ENCODE measurements at places on chromosomes 3 and 15.
A peak's percentile ranks its signal among the peaks of the same experiment; 100 is the strongest.

DNA sequence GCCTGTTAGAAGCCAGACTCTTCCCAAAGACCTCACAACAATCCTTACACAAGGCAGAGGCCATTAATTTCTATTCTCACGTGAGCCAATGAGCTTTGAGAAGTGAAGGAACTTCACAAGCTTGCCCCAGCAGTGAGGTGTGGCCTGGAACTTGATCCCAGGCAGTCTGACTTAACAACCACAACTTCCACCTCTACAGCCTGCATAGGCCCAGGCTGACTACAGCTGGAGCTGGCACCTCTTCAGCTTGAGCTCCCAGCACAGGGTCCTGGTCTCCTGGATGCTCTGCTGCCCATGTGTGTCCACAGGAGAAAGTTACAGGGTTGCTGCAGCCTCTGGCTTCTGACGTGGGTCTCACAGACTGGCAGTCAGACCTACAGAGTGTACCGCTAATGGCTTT is 111.0 kb downstream of the ERC2 start:
- DNase-seq = no peak

DNA sequence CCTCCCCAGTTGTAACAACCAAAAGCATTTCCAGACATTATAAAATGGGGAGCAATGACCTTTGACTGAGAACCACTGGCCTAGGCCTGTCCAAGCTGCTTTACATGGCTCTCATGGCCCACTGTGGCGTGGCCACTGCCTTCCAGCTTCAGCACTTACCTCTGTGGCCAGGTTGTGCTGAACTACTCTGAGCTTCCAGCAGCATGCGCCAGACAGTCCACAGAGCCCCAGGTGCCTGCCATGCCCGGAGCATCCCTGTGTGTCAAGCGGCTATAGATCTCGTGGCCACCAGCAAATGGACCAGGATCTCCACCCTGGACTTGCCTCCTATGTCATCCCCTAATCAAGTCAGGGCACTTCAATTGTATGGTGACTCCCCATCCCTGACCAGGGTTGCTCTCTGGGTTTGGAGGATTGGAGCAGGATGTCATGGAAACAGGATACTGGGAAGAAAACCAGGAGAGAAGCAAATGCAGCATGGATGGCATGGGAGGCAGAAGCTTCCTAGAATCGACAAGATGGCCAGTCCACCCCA is 199.7 kb downstream of the UACA start:
- DNase-seq = no peak

- DNase-seq = no peak
These were observed 5.1 kb downstream of the MRPS25 start for GRCh38 chr3:15060029-15060428.

DNA sequence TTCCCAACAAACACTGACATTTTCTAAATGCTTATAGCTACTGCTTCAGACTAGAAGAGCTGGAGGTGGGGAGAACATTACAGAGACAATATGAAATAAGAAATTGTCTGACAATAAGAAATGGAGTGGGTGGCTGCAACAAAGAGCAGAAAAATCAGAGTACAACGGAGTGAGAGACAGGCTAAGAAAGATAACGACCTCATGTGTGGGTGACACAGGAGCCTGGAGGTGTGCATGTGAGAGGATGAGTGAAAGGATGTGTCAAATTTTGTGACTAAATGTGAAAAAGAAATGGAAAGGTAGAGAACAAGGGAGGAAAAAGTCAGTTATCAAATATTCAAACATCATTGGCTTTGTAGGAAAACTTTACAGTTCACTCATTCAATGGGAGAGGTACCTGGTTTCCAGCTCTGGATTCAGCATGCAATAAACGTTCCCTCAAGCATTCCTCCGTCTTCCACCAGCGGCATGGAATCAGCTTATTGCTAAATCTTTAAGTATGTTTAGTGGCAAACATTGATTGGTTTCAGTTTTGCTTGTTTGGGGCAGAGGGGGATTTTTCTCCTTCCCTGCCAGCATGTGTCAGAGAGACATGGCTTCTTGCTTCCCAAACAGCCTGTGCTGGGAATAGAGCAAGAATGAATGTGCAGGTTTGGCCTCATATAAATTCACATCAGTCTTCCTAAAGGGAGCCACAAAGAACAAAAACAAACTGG is 103.8 kb upstream of the CHRM5 start:
- no peak for DNase-seq

GRCh38 chr3:69906351-69906966 is 93.1 kb upstream of the SAMMSON start:
- no peak for DNase-seq

DNA sequence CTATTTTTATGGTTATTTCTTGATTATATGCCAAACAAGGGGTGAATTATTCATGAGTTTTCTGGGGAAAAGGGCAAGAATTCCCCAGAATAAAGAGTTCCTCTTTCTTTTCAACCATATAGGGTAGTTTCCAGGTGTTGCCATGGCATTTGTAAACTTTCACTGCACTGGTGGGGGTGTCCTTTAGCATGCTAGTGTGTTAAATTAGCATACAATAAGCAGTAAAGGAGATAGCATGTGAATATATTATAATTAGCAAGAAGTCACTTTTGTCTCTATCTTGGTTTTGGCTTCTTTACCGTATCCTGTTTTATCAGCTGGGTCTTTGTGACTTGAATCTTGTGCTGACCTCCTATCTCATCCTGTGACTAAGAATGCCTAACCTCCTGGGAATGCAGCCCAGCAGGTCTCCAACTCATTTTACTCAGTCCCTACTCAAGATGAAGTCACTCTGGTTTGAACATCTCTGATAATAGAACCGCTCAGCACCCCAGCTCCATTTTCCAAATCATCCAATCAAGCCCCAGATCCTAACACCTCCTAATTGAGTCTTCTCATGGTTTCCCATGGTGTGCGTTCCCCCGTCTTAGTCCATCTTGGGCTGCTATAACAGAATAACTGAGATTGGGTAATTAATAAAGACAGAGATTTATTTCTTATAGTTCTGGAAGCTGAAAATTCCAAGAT is 3.4 kb upstream of the SELENOT start:
- no peak for DNase-seq

DNA sequence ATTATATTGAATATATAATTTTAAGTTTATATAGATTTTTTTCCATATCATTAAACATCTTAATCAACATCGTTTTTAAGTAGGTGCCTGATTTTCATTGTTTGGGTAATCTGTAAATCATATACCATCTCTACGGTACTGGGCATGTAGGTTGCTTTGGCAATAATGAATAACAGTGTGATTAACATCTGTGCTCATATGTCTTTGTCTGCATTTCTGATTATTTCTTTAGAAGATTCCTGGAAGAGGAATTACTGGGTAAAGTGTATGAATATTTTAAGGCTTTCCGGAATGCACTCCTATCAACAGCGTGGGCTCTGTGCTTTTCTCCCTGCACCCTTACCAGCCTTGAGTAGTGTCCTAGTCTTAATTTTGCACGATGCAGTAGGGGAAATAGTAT is 119.8 kb upstream of the LIPC start:
- no peak for DNase-seq

DNA sequence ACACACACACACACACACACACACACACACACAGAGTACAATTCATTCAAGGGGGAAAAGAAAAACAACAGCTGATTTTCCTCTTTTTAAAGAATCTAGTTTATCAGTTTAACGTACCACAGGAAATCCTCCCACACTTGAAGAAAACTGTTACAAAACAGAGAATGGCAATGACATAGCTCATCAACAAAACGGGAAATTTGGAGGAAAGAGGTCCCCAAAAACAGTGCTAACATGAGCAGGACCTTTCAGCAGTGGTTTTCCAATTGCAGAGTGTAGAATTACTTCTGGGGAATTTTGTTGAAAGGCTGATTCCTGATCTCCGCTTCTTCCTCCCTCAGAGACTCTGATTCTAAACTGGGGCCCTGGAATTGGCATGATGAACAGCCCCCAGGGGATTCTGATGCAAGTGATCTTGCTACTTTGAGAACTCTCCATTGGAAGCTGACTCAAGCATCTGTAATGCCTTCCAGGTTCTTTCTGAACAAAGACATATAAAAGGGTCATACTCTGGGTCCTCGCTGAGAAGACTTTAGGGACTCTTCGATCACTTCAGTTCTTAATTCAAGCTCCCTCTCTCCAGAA is 442.6 kb upstream of the PROK2 start:
- no peak for DNase-seq

DNA sequence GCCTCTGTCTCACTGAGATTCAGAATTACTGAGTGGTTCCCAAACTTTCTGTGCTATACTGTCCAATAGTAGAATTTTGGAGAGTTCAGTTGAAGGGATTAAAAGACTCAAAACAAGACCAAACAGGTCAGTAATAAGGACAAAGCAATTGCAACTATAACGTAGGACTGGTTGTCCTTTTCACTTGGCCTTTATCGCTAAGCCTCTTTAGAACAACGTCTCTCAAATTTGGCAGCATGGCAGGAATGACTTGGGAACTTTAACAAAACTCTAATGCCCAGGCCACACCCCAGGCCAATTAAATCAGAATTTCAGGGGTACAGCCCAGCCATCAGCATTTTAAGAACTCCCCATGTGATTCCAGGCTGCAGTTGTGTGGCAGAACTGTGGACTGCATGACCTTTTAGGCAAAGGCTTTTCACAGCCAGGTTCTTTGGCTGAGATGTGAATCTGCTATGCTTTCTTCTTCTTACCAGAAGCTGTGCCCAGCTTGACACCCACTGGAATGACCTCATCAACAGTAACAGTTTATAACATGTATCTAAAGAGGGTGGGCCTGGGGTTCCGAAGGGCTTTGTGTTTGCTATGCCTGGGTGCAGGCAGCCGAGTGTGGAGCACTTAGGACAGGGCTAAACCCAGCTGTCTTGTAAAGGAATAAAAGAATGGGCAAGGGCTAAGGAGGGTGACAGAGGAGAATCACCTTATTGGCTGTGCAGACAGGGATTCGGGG is 226.2 kb upstream of the PRICKLE2 start:
- no peak for DNase-seq

DNA sequence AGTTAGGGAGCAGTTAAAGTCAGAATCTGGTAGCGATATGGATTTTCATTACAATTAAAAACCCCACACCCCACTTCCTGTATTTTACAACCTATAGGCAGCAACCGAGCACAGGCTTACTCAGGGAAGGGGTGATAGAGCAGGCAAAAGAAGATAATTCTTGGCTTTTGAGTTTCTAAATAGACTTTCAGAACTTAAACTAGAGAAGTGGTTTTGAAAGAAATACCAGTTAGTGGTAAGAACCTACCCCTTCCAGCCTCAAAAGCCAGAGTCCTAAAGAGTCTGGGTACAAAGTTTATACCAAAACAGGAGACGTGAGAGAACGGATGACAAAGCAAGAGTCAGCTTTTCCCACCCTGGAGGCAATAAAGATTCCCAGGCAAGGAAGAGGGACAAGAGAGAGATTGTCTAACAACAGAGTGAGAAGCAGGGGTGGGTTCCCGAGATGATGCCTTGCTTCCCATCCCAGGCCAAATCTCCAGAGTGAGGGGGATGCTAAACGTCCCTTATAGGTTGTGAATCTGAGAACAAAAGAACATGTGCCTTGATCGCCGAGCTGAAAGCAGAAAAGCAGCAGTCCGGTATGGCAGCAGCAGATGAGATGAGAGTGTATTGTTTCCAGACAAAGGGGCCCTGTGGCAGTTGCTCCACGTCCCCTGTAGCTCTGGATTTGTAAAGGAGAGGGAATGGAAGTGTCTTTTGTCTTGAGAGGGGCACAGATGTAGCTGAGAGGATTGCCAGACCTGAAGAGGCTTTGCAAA is 36.8 kb downstream of the KLHL6 start:
- no peak for DNase-seq

GRCh38 chr15:90422043-90422442 is 34.0 kb downstream of the IQGAP1 start:
- DNase-seq = no peak

- DNase-seq = no peak
These were observed 66.4 kb downstream of the DCUN1D1 start for GRCh38 chr3:182913889-182914288.

DNA sequence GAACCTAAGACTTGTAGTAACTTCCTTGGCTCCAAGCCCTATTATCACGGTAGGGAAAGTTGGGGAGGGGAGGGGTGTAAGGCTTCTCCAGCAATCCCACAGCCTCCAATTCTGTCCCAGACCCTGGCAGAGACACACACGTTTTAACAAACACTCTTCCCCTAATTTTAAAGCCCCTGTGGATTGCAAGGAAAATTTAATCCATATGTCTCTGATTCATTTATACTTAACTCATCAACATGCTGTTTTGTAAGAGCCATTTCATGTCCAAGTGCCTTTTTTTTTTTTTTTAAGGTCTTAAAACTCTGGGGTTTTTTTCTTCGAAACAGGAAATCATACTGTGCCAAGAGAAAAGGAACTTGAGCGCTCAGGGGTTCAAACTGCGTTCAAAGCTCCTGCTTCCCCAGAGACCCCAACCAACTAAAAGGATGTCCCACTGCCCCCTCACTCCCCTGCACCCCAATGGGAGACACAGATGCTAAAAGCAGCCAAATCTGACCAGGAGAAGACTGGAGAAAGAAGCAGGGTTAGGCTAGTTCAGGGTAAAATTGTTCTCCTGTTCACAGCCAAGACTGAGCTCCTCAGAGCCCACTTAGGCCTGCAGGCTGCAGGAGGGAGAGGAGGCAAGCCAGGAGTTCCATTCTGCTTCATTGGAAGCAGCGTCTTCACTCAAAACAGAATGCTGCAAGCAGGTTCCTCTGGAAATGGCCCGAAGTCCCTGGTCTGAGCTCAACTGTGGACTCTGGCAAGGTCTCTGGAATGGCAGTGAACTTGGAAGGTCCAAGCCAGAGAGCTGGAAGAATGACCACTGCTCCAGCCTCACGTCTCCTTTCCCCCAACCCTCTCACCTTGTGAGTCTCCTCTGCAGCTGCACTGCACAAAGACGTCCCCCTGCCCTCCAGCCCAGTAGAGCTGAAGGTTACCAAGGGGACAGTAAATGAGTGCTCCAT is 172.5 kb downstream of the NTRK3 start:
- no peak for DNase-seq

- DNase-seq = no peak
These were observed 20.1 kb upstream of the PTX3 start for GRCh38 chr3:157416347-157417087.

GRCh38 chr3:184740509-184741258 is 28.8 kb upstream of the MAGEF1 start:
- no peak for DNase-seq

- DNase-seq = no peak
These were observed 21.7 kb upstream of the SYN2 start for GRCh38 chr3:11982341-11982941.

- no peak for DNase-seq
These were observed 494.0 kb upstream of the NR2F2 start for GRCh38 chr15:95836536-95836935.

GRCh38 chr3:14989943-14990779 is 42.8 kb downstream of the NR2C2 start:
- peak; percentile 41 for DNase-seq

GRCh38 chr3:11391174-11391879 is 119.1 kb downstream of the ATG7 start:
- DNase-seq = no peak
